ENCODE measurements at places on chromosomes 7 and 10.

DNA sequence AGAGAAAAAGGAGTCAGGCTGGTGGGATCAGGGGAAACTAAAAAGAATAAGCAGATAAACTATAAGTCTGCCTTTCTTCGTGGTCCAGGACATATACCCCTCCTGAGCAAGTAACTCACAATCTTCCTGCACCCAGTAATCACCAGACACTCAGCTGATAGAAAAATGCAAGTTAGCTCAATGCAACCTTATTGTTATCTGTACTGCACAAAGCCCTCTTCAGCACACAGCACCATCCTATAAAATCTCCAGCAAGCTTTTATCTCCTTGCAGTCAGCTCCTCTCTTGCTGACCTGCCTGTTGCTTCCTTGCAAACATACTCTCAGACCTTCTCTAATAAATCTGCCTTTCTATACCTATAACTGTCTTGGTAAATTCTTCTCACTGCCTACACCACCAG lies 6.7 kb downstream of the SLC37A3 start:
- no peak for DNase-seq

GRCh38 chr7:149719912-149720335 lies 53.5 kb downstream of the ZNF467 start:
- DNase-seq: no peak

GRCh38 chr7:157738066-157738460 lies 401.3 kb downstream of the DNAJB6 start:
- no peak for DNase-seq

DNA sequence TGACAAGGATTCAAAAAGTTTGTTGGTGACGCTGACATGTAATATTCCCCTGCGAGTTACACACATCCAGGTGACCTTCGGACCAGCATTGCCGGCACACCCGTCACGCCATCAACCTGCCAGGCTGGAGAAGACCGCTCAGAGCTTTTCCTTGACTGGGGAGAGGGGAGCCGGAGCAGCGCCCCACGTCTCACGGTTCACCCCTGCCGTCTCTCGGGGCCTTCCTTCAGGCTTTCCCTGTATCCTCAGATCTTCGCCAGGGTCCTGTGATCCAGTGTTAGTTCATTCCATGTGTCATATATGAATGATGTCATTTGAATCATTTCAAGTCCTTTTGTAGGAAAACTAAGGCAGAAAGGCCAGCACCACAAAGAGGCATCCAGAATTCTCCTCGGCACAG lies 127.8 kb downstream of the MGMT start:
- DNase-seq: no peak

- DNase-seq: no peak
Measured at GRCh38 chr7:121180436-121181063, 148.2 kb upstream of the WNT16 start.

DNA sequence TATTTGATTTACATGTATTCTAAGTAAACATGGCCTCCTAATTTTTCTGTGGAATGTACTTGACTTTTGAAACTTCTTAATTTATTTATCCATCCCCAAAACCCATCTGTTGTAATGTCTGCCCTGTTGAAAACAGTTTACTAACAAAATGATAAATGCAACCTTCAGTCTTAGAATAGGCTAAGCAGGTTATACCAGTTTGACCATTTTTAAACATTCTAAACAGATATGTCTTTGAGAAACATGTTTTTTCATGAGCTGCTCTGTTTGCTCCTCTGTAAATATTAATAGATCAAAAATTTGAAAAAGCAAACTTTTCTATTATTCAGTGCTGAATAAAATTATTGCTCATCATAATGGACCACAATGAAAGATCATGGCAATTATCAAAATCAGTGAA lies 33.4 kb upstream of the NRBF2 start:
- no peak for DNase-seq

GRCh38 chr7:106947244-106947728 lies 82.2 kb downstream of the PIK3CG start:
- DNase-seq: no peak

- DNase-seq: no peak
Measured at GRCh38 chr10:12774204-12774894, 227.2 kb downstream of the CCDC3 start.

DNA sequence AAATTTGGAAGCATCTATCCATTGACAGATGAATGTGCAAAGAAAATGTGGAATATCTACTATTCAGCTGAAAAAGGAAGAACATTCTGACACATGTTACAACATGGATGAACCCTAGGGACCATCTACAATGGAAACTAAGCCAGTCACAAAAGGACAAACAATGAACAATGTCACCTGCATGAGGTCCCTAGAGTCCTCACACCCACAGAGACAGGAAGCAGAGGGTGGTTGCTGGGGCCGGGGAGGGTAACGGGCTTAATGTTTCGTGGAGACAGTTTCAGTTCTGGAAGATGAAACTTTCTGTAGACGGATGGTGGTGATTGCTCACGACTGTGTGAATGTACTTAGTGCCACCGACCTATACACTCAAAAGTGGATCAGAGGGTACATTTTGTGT lies 282.9 kb downstream of the ADARB2 start:
- DNase-seq: no peak

- no peak for DNase-seq
Measured at GRCh38 chr10:95821720-95822119, 65.8 kb downstream of the ENTPD1 start.

GRCh38 chr10:3482200-3482993 lies 302.6 kb downstream of the KLF6 start:
- DNase-seq: no peak

GRCh38 chr10:21535494-21535965 lies 1.5 kb downstream of the MLLT10 start:
- DNase-seq: no peak

Measured in stimulated activated CD8-positive, alpha-beta memory T cell treated with anti-CD3 and anti-CD28 coated beads, Interleukin-7, amount 100 ng/mL, for 1 hour (primary cell).